Stimulated activated CD4-positive, alpha-beta T cell treated with anti-CD3 and anti-CD28 coated beads, Interleukin-2, amount 100 ng/mL, for 24 hours (primary cell): ENCODE measurements at places on chromosomes 2 and 18.

- DNase-seq = no peak
Observed at GRCh38 chr18:12944709-12945108, 3.1 kb upstream of the SEH1L start.

DNA sequence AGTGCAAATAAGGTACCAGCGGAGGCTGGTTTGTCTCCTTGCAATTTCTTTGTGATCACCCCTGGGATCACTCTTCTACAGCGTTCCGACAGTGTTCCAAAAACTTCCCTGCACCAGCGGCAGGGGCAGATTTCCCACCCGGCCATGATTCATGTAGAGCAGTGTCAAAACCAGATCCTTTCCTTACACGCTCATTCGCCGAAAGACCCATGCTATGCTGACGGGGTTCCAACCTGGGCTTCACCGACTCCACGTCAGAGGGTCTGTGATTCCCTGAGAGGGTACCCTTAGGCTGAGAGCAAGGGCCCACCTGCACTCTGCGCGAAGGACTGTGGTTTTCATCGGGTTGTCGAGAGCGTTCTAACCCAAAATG is 423 bp upstream of the TTC27 start:
- DNase-seq = peak; percentile 43

GRCh38 chr2:174959787-174960186 is 45.4 kb downstream of the CHN1 start:
- no peak for DNase-seq

- no peak for DNase-seq
Observed at GRCh38 chr2:160076241-160076640, 13.8 kb upstream of the PLA2R1 start.

- DNase-seq = no peak
Observed at GRCh38 chr2:240033330-240033678, 3.1 kb upstream of the OR6B2 start.

DNA sequence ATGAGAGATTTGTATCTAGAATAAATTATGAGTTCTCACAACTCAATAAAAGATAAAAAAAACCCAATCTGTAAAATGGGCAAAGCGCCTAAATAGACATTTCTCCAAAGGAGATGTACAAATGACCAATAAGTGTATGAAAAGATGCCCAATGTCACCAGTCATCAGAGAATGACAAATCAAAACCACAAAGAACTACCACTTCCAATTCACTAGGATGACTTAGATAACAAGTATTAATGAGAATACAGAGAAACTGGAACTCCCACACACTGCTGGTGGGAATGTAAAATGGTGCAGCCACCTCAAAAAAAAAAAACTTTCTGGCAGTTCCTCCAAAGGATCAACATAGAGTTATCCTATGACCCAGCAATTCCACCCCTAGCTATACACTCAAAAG is 17.4 kb upstream of the COL6A3 start:
- DNase-seq = no peak

- no peak for DNase-seq
Observed at GRCh38 chr2:212109217-212109616, 429.4 kb downstream of the ERBB4 start.

DNA sequence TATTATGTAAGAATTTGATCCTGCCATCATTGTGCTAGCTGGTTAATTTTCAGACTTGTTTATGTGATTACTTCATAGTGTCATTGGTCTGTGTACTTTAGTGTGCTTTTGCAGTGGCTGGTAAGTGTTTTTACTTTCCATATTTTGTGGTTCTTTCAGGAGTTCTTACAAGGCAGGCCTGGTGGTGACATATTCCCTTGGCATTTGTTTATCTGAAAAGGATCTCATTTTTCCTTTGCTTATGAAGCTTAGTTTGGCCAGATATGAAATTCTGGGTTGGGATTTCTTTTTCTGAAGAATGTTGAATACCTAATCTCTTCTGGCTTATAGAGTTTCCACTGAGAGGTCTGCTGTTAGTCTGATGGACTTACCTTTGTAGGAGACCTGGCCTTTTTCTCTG is 72.8 kb upstream of the MC4R start:
- DNase-seq = no peak

DNA sequence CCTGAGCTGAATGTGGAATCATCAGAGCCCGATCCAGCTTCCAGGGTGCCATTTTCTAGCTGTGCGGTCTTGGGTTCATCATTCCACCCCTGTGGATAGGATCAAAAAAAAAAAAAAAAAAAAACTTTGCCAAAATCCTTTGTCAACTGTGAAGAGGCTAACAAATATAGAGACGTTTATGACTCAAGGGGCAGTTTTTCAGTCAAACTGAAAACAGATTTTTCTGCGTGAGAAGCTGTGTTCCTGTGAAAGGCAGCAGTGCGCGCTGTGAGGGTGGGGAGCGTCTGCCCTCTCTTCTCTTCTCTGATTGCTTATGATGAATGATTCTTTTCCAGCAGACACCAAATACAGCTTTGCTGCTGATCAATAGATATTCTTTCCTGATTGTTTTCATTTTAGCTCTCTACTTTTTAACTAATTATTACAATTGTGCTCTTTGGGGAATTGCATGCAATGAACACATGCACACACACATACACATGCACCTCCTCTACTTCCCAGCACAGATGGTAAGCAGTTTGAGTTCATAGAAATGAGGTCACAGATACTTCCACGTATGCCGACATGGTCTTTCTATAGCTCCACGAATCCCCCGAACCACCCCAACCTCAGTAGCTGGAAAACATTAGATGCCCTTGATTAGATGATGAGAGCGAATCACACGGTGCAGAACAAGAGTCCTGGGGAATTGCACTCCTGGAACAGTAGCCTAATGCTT is 175.4 kb downstream of the NRP2 start:
- no peak for DNase-seq

GRCh38 chr2:103002954-103003353 is 241.1 kb downstream of the TMEM182 start:
- DNase-seq = no peak
